NCI-H1930 (cell line): ENCODE measurements at places on chromosomes 5 and 9.

- DNase-seq, result no peak
Observed at GRCh38 chr5:66174338-66174737, 30.2 kb downstream of the SREK1 start.

- DNase-seq, result no peak
Observed at GRCh38 chr9:35935261-35935660, 22.7 kb downstream of the OR2S2 start.

DNA sequence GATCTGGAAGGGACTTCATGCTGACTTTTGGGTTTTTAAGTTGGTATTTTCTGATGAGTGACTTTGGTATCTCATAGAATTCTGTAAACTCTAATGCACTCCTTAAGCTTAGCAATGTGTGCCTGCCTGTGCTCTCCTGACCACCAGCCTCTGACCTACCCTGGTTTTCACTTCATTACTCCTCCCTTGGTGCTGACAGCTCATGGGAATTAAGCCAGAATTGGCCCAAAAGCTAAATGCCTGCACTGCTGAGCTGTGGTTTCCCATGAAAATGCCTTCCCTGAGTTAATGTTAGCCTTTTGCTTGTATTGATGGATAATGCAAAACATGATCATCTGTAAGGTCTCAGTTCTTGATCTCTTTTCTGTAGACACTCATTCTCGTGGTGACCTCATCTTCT is 308.0 kb downstream of the DOCK8 start:
- DNase-seq, result no peak

- no peak for DNase-seq
Observed at GRCh38 chr9:12065050-12065449, 628.1 kb upstream of the TYRP1 start.

GRCh38 chr5:40988746-40989510 is 79.6 kb downstream of the C7 start:
- no peak for DNase-seq

DNA sequence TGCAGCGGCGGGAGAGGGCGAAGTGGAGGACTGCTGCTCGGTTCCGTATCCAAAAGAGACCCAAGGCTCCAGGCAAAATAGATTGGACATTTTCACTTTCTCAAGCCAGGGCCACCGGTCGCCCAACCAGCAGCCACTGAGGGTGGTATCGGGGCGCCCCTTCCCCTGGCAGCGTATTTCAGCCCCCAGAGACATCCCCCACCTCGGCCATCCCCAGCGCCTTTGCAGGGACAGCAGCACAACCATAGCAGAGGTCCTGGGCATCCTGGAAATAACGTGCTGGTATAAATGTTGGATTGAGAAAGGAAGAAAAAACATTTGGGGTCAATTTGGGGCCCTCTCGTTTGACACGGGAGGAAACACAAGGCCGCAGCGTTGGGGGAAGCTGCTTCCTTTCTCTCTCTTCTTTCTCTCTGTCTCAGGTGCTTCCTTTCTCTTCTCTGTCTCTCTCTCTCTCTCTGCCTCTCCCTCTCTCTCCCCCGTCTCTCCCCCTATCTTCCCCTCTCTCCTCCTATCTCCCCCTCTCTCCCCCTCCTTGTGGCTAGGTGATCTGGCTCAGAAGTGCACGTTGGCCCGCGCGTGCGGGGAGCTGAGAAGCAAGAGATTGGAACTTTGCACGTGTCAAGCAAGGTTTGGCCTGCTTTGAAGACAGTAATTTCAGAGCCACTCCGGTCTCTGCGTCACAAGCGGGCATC is 624 bp upstream of the RETREG1 start:
- peak; percentile 50 for DNase-seq

- DNase-seq, result no peak
Observed at GRCh38 chr5:135443161-135443960, 3.8 kb downstream of the DCANP1 start.

GRCh38 chr5:125874057-125874456 is 549.2 kb upstream of the GRAMD2B start:
- DNase-seq, result no peak
